Mucosa of gallbladder (tissue), 1 donor: ENCODE measurements at places on chromosomes 6 and 20. TPM values are rescaled to one million over a fixed set of nuclear protein-coding genes. Genes with fewer than 3 reads are reported as not detected.

DNA sequence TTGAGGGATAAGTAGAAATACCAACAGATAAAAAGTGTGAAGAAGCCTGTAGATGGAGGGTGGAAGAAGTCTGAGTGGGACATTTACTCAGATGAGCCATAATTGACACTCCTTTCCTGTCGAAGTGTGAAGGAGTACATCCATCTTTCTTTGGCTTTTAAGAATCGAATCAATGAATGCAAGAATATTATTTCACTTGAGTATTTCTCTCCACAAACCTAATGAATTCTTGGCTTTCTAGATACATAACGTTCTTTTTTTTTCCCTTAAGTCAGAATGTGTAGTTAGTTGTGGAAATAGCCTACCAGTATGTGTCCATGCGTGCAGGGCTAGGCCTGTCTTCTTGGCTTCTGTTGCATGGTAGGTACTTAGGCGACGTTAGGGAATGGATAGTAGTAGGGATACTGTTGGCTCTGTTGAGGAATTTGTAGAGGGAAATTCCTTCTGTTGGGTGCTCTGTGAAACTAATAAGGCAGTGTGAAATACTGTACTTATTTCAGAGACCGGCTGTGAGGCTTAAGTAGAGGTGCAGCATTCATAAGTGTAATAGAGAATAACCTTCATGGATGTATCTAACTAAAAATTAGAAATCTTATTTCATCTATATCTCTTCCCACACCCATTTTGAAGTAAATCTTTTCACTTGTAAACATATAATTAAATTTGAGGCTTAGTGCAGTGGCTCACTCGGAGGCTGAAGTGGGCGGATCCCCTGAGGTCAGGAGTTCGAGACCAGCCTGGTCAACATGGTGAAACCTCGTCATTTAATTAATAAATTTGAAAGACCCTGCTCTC, 1.5 kb downstream of the RPS18 start:
- no peak for DNase-seq

GRCh38 chr6:12383448-12383847, 93.3 kb downstream of the EDN1 start:
- DNase-seq, result no peak

DNA sequence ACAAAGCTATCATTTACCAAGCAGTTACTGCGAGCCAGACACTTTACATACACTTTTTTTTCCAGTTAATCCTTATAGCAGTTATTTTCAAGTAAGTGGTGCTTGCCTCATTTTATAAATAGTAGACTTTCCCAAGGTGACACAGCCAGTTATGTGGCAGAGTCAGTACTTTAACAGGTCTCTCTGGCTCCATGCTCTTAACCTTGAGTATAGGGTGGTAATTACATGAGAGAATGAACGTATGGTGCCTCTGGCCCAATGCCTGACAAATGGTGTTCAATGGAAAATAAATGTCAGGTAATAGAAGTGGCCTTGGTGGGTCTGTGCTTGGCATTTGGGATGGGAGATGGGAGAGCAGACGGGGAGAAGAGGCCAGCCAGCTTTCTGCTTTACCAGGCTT, 316.3 kb downstream of the SLC35F1 start:
- DNase-seq, result no peak

DNA sequence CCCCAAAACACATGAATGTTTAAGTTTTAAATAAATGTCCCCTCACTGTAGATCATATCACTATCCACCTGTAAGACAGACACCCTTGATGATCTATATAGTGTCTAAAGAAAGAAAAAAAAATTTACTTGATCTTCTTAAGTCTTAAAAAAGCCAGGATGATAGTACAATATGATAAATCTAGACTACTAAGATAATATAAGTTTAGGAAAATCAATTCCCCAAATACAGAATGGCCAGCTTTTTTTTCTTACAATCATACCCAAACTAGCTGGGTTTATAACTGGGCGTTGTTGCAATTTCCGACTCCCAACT, 14.4 kb downstream of the ZNF217 start:
- DNase-seq, result no peak

GRCh38 chr6:51618563-51618962, 468.9 kb downstream of the PKHD1 start:
- DNase-seq, result no peak

DNA sequence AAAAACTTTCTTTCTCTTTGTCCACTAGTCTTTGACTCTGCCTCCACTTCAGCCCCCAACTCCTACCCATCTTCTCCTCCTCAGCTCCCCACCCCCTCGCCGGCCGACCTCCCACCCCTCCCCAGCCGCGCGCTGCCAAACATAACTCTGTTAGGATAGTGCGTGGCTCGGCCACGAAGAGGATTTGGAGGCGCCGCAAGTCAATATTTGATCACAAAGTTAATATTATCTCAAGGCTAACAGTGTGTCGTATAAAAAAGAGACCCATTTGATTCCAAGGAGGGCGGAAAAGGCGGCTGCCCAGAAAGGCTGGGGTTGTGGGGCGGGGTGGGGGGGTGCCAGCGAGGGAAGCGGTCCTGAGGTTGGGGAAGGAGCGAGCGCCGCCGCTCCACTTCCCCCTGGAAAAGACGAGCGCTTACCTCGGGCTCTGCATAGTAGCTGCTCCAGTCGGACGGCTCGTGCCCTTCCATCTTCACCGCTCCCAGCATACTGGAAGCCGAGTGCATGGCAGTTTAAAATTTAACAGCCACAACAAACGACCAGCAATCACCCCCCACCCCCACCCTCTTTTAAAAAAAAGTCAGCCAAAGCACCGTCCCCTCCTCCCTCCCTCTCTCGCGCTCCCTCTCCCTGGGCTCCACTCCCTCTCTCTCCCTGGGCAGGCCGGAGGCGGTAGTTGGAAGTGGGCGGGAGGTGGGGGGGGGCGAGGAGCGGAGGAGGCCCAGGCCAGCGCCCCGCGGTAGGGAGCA, 425 bp downstream of the FOXA2 start:
- peak; percentile 84 for DNase-seq

DNA sequence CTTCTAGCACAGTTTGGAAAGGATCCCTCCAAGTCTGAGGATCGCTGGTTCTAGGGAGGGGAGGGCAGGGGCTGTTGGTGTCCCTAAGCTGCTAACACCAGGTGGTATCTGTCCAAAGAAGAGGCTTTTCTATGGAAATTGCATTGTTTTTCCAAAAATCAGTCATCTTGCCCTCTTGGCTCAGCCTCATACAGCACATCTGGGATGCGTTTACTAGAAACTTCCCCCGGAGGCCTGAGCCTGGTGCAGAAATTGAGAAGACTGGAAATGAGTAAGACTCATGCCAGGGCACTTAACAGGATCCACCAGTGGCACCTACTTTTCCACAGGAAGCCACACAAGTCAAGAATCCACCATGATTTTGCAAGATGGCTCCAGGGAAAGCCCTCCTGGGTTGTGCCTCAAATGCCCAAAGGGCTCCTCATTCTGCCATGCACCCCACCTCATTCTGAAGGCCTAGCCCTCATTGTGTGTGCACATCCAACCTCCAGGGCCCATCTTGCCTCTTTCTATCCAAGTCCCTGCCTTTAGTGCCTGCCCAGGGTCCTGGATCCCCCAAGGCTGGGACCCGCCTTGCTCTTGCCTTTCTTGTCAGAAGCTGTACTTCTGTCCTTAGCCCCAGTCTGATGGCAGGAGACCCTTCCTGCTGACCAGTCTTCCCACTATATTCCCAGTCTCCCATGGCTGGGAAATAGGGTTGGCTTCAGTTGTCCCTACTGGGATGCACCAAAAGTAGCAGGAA, 97.6 kb downstream of the MRPL14 start:
- DNase-seq, result no peak

DNA sequence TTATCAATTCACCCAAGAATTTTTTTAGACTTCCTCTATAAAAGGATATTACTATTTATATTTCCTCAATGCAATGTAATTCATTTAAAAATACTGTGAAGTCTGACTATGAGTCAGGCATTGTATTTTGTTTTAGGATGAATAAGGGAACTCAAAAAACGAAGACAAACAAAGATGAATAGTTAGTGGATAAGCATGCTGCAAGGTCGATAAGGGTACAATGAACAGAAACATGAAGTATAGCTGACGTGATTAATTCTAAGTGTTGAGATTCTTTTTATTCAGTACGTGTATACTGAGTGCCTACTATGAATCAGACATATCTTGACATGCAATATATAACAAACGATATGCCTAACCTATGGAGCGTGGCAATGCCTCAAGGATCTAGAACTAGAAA, 105.4 kb downstream of the PDE10A start:
- no peak for DNase-seq

DNA sequence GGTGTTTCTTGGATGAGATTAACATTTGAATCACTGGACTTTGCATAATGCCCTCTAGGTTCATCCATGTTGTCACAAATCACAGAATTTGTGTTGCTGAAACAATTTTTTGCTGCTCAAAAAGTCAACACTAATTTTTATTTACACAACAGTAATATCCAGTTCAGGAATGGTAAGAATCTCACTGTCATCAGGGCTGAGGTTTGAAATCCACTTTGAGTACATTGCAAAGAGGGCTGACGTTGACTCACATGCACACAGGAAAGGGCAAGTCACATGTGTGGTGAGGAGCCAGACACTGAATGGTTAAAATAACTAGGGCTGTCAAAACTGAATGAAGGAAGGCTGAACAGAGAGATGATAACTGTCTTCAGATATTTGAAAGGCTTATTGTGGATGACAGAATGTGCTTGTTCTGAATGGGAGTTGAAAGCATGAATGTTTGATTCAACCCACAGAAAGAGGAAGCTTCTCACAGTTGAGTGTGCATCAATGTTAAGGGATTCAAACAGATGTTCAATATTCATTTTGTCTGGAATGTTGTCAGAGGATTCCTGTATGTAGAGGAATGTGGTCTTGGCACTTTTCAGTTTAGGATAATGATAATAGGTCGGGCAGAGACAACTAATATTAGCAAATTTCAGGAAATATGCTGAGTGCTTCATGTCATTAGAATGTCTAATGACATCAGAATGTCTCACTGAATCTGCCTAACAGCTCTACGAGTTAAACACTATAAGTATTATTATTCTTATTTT, 3.6 kb upstream of the ADGRG6 start:
- no peak for DNase-seq

DNA sequence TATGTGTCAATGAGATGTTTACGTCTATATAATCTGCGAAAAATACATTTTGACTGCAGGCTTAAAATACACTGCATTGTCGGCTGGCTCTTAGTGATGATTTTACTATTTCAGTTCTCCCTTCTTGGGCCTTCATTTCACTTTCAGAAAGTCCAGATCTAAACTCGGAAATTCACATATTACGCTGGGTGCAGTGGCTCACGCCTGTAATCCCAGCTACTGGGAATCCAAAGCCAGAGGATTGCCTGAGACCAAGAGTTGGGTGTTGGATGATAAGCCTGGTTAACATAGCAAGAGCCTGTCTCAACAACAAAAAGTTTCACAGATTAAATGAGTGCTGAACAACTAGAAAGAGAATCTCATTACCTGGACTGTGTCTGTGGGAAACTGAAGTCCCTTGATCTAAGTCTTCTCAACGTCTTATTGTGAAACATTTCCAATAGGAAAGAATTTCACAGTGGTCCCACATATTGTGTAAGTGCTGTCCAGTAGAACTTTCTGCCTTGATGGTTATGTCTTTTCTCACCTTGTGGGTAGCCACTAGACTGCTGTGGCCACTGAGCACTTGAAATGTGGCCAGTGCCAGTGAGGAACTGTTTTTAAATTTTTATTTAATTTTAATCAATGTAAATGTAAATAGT, 1.9 kb downstream of the GINM1 start:
- DNase-seq, result no peak

DNA sequence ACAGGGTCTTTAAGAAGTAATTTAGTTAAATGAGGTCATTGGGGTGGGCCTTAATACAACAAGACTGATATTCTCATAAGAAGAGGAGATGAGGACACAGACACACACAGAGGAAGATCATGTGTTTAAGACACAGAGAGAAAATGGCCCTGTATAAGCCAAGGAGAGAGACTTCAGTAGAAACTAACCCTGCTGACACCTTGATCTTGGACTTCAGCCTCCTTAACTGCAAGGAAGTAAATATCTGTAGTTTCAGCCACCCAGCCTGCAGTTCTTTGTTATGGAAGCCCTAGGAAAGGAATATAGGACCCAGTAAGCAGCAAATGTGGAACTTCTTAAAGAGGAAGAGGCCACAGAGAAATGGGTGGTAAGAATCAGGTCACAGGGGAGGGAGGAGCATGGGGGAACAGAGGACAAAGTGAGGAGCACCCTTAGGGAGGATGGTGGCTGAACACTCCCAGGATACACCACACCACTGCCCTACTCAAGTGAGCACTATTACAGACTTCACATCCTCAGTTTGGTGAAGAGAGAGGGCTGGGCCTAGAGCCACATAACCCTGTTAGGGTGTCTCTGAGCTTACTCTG, 762 bp downstream of the SIRPB1 start:
- DNase-seq, result no peak

DNA sequence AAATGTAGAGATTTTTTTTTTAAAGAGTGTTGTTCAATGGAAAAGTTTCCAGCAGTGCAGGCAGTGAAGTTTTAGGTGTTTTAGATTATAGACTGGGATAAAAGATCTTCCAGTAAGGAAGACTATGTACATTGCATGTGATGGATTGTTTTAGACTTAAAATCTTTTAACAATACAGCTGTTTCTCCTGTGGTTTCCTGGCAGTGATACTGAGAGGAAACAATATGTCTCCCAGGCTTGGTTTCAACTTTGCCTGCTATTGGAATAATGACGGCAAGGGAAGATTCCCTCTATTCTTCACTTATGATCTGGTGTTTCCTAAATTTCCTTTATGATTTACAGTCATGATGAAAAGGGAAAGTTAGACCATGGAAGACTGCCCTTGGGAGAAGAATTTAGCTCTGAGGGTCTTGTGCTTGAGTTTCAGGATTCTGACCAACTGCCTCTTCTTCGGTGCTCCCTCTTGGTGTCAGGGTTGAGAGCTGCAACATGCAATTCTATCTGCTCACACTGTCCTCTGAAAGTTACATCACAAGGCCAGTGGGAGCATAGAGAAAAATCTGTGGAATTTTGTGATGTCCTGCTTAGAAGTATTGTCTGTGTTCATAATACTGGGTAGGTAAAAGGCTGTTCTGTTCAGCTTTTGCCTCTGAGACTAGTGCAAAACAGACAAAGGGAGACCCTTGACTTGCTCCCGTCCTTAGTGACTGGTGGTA, 262.8 kb upstream of the MAN1A1 start:
- no peak for DNase-seq

GRCh38 chr6:22081709-22082108, 215.1 kb downstream of the PRL start:
- DNase-seq, result no peak

- no peak for DNase-seq
Observed at GRCh38 chr6:501891-502601, 110.5 kb downstream of the IRF4 start.

The PHF10 gene
- total RNA-seq, result 39.4 TPM

The PACSIN1 gene
- 1.4 TPM for total RNA-seq

The ELOVL4 gene
- 1.5 TPM for total RNA-seq

The SAMD3 gene
- total RNA-seq, result 2.2 TPM

The TMEM217 gene
- total RNA-seq, result 0.55 TPM

The EYA4 gene
- total RNA-seq, result 0.17 TPM

The TFAP2A gene
- total RNA-seq, result 0.89 TPM

The VSX1 gene
- total RNA-seq, result not detected

The USP49 gene
- 3.3 TPM for total RNA-seq

The PRSS16 gene
- total RNA-seq, result 35.1 TPM
